CD4-positive, alpha-beta T cell treated with Interferon gamma for 1 hour (primary cell): ENCODE measurements at places on chromosomes 11 and 22.

DNA sequence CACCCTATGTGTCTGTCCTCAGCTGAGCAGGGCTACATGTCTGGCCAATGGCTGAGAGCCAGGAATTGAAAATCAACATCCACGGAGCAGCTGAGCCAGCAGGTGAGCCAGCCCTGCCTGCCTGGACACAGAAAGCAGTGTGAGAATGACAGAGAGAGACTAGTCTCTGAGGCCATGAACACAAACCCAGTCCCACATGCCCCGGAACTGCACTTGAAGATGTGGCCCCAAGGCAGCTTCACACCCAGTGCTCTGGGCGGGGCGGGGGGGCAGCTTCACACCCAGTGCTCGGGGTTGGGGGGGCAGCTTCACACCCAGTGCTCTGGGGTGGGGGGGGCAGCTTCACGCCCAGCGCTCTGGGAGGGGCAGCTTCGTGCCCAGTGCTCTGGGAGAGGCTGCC lies 37.6 kb downstream of the TRMU start:
- peak; percentile 43 for DNase-seq

GRCh38 chr22:17239156-17239701 lies 20.0 kb upstream of the ADA2 start:
- DNase-seq: no peak

DNA sequence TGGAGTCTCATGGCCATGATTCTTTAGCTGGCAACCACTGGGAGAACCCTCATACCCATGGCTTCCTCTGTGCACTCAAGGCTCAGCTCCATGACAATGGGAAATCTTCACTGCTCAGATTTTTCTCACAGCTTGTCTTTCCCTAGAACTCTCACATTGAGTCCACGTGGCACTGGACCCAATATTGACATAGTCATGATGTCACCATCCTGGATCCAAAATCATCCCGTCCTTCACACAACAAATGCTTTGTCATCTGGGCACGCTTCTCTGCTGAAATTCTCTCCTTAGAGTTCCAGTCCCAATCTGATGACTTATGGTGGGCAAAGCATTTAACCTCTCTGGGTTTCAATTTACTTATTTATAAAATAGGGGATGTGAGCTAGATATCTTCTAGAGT lies 37.7 kb upstream of the CD44 start:
- DNase-seq: no peak

DNA sequence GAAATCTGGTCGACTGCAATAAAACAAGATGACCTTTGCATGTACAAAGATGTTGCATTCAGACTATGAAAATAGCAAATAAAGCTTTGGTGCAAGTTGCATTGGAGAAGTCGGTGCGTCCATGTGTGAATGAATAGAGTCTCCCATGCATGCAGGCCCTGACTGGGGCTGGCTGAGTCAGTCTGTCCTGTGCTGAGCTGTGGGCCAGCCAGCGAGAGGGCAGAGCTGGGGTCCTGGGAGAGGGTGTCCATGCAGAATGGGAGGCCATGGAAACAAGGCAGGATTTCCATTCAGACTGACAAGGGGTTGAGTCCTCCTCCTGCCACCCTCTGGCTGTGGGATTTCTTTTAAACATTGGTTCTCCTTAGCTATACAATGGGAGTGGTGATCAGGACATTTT lies 2.3 kb upstream of the CRYBB3 start:
- DNase-seq: no peak

- DNase-seq: no peak
These were observed 396.4 kb upstream of the CCDC90B start for GRCh38 chr11:83682611-83682973.

DNA sequence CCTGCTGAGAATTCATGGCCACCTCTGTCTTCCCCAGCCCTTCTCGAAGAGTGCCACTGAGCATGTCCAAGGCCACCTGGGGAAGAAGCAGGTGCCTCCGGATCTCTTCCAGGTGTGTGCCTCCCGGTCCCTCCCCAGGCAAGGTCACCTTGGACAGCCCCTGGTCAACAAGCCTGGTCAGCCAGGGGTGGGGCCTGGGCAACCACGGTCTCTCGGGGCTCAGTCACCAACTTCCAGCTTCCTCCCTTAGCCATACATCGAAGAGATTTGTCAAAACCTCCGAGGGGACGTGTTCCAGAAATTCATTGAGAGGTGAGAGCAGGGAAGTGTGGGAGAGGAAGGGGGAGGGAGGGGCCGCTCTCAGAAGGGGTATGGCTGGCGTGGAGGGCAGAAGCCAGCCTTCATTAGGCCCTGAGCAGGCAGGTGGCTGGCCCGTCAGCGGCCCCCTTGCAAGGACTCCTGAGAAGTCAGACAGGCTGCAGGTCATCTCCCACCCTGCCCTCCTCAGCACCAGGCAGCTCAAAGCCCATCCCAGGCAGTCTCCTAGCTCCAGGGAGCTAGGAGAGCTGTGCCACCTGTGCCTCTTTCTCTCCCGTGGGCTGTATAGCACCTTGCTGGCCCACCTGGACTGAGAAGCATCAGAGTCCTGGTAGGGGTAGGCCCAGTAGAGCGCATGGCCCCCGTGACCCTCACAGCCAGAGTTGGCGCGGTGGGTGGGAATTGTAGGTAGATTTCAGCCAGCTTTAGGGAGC lies 9.3 kb upstream of the ANKRD13D start:
- no peak for DNase-seq

- no peak for DNase-seq
These were observed 512.9 kb downstream of the NTM start for GRCh38 chr11:131883332-131883731.

- DNase-seq: peak; percentile 26
These were observed 679 bp upstream of the SSH3 start for GRCh38 chr11:67302571-67303131.

DNA sequence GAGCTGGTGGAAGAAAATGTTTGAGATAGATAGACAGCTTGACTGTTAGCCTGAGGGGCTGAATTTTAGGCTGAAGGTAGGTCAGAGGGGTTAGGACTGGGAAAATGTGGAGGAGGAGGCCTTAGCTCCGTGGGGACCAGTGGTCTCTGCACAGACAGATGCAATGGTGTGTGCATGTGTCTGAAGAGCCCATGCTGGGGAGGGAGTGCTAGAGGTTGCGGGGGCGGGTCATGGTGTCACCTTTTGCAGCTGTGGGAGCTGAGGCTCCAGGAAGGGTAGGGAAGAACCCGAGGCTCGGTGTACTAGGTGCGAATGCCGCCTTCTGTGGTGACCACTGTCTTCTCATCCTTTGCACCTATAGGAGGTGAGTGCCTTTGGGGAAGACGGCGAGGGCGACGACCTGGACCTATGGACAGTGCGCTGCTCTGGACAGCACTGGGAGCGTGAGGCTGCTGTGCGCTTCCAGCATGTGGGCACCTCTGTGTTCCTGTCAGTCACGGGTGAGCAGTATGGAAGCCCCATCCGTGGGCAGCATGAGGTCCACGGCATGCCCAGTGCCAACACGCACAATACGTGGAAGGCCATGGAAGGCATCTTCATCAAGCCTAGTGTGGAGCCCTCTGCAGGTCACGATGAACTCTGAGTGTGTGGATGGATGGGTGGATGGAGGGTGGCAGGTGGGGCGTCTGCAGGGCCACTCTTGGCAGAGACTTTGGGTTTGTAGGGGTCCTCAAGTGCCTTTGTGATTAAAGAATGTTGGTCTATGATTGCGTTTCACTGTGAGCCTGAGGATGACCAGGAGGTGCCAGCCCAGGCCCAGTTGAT lies 1.6 kb downstream of the SDF2L1 start:
- DNase-seq: no peak

GRCh38 chr22:44438481-44439131 lies 59.4 kb downstream of the RTL6 start:
- no peak for DNase-seq

- DNase-seq: no peak
These were observed 12.4 kb downstream of the SEC14L3 start for GRCh38 chr22:30459181-30460052.

- DNase-seq: no peak
These were observed 3.8 kb downstream of the CSNK1E start for GRCh38 chr22:38313384-38313955.

- no peak for DNase-seq
These were observed 6.8 kb downstream of the EED start for GRCh38 chr11:86251345-86251744.

GRCh38 chr11:19426011-19426755 lies 185.4 kb upstream of the E2F8 start:
- DNase-seq: no peak

DNA sequence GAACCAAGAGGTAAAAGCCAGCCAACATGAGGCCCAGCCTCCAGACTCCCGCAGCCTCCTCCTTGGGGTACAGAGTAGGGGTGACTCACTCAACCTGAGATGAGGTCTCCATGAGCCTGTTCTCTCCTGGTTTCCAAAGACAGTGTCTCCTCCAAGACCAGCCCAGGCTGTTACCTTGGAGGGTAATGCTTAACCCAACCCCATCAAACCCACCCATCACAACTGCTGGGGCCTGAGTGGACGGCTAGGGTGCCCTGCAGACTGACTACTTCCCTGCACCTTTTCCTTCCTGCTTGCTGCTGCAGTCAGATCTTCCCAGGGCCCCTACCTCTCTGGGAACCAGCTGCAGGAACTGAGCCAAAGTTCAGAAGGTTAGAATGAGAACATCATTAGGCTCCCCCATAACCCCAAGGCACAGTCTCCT lies 5.1 kb upstream of the NOL12 start:
- no peak for DNase-seq

DNA sequence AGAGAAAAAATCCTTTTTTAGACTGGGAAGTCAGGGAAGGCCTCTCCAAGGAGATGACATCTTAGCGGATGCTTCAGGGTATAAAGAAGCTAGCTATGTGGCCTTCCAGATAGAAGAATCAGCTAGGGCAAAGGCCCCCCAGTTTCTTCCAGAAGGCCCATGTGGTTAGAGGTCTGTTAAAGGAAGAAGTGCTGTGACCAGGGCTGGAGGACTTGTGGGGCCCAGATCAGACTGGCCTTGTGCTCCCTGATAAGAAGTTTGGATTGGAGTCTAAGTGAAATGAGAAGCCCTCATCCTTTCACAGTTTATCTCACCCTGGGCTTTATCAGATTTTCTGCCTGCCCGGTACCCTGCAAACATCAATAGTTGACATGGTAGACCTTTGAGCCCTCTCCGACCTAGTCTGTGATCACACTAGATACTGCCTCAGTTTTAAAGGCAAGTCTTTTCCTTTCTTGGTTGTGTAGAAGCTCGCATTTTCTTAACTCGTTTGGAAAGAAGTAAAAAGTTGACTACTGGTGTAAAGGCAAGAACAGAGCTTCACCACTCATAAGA lies 7.8 kb downstream of the AMPD3 start:
- DNase-seq: no peak

- DNase-seq: no peak
These were observed 13.3 kb downstream of the LARGE1 start for GRCh38 chr22:33906954-33907353.

- DNase-seq: no peak
These were observed 100.7 kb upstream of the PLET1 start for GRCh38 chr11:112361396-112361795.

DNA sequence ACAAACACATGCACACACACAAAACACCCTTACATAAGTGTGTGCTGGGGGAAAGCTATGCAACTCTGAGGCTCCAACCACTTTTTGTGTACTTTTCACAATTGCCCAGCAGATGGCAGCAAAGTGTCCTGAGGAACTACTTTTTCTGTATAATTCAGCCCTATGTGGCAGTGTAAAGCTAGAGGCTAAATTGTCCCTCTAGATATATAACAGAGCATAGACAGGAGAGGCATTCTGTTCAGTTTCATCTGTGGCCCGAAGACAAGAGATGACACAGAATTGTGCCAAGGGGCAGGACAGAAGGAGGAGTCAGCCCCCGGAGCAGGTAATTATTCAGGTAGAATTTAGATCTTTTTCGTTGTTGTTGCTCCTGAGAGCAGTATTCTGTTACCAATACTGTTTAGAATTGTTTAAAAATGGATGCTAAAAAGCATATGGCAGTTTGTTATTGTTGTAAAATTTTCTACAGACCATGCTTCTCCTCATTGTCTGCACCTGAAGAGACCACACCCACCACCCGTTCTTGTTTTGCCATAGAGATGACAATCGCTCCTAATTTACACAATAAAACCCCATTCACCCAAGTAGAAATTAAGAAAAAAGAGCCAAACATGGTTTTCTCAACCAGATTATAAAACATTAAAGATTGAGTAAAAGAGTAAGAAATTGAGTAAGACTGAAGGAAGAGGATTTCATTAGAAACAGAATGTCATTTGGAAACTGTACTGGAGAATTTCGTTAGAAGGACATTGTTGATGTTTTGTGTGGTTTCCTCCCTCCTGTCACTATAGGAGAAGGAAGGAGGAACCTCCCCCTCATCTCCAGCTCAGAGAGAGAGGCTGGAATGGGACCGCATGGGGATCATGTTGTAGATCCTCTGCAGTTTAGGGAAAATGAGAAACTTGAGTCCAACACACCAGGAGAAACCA lies 14.5 kb upstream of the MS4A7 start:
- DNase-seq: peak; percentile 62

GRCh38 chr11:126167488-126167887 lies 44.0 kb downstream of the RPUSD4 start:
- DNase-seq: no peak

DNA sequence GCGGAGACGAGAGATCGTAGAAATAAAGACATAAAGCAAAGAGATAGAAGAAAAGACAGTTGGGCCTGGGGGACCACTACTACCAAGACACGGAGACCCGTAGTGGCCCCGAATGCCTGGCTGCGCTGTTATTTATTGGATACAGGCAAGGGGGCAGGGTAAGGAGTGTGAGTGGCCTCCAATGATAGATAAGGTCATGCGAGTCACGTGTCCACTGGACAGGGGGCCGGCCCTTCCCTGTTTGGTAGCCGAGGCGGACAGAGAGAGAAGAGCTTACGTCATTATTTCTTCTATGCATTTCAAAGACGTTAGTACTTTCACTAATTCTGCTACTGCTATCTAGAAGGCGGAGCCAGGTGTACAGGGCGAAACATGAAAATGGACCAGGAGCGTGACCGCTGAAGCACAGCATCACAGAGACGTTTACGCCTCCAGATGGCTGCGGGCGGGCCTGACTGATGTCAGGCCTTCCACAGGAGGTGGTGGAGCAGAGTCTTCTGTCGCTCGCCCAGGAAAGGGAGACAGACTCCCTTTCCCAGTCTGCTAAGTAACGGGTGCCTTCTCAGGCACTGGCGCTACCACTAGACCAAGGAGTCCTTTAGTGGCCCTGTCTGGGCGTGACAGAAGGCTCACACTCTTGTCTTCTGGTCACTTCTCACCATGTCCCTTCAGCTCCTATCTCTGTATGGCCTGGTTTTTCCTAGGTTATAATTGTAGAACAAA lies 24.8 kb downstream of the PPP6R2 start:
- no peak for DNase-seq

DNA sequence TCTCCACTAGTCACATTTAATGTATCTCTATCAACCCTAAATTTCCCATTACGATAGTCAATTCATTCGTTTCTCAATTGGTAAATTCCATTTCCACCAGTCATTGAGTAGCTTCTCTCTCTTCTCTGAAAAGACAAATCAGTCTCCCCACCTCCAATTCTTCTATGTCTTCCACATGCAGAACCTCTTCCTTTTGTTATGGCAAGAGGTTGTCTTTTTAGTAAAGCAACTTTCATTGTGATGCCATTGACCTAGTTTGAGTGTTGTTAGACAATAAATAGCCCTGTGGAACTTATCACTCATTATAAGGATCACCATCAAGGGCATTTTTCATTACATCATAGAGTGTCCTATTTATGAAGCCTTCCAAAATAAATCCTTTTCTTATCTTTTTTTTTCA lies 340.9 kb downstream of the LRRC4C start:
- no peak for DNase-seq

- DNase-seq: peak; percentile 27
These were observed 3.2 kb downstream of the EHF start for GRCh38 chr11:34624069-34624468.
